ENCODE measurements at places on chromosomes 1 and 21. TPM values are rescaled to one million over a fixed set of nuclear protein-coding genes. Genes with fewer than 3 reads are reported as not detected.
A peak's percentile ranks its signal among the peaks of the same experiment; 100 is the strongest.

GRCh38 chr1:55443175-55443915 is 228.2 kb upstream of the USP24 start:
- peak; percentile 97 for DNase-seq

GRCh38 chr1:203124011-203124410 is 3.5 kb upstream of the ADORA1 start:
- no peak for DNase-seq

OR13G1 gene
- total RNA-seq, result not detected

DNA sequence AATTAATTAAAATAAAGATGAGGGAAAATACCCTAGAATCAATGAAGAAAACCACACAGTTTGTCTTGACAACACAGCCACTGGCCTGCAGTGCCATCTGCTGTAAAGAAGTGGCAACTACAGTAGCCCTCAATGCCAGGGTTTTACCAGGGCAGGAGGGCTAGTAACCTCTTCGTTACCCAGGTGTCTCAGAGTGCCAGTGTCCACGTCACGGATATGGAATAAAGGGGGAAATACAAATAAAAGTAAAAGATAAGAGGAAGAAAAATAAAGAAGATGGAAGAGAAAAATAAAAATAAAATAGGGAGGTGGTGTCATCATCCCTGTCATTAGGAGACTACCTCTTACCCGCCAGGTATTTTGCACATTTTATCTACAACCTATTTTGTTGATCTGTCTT is 14.2 kb upstream of the SLC44A3 start:
- no peak for DNase-seq

DNA sequence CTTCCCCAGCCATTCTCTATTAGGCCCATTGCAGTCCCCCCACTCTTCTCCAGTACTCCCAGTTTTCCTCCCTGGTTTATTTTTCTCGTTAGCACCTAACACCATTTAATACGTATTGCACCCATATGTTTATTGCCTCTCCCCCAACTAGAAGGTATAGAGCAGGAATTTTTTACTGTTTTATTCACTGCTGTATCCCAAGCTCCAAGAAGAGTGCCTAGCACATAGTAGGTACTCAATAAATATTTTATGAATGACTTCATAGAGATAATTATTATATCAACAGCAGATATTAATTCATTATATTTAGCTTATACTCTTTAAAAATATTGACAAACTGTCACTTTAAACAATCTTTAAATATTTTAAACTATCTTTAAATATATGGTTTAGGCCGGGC is 5.7 kb upstream of the ACOT7 start:
- DNase-seq, result no peak

DNA sequence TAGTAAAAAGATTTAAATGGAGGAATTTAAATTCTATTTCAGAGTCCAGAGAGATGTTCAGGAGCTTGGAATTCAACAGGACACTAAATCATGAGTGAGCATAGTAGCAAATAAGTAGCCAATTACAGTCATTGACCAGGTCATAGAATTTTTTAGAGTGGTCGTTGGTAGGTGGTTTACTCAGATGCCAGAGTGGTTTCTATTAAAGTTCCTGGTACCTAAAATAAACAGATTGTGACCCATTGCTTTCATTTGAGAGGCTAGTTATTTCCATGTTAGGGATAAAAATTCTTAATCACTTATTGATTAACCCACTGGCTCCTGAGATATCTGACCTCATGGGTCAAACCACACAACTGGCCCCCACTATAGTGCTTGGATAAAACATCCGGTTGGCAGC is 201.3 kb downstream of the ASTN1 start:
- DNase-seq, result no peak

DNA sequence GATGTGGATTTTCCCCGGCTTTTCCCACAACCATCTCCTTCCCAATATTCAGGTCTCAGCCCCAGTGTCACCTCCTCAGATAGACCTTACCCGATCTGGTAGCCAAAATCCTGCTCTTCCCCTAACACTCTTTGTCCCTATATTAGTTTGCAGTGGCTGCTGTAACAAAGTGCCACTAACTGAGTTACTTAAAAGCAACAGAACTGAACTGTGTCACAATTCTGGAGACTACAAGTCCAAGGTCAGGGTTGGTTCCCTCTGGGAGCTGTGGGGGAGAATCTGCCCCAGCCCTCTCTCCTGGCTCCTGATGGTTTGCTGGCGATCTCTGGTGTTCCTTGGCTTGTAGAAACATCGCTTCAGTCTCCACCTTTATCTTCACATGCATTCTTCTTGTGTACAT is 64.0 kb downstream of the NENF start:
- no peak for DNase-seq

DNA sequence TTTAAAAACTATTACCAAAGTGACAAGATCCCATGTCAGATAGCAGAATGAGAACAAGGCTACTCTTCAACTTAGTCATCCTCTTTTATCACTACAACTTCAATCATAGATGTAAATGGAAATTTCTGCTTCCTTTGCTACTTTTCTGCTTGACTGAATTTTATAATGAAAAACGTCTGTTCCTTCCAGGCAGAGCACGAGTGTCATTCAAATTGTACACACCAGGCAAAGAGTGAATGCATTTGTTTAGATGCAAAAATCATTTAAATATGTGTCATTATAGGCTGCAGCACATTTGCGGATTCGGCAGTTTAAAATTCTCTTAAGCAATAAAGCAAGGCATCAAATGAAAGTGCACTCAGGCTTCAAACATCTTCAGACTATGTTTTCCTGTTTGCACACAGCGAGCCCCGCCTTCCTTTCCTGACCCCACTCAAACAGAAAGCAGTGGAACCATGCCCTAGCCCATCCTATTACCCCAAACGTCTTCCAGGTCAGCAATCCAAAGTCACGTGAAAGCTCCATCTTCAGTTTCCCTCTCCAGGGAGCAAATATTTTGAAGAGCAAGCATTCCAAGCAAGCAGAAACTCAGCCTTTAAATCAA is 99.6 kb downstream of the APP start:
- peak; percentile 47 for DNase-seq

FAM229A gene
- total RNA-seq, result 3.5 TPM

ATP1A2 gene
- total RNA-seq, result 3.5 TPM

CALML6 gene
- total RNA-seq, result 0.91 TPM

GRCh38 chr1:206006946-206007345 is 3.8 kb upstream of the RAB7B start:
- no peak for DNase-seq
